Fibroblast of skin of right biceps (primary cell): ENCODE measurements at places on chromosomes 3 and 15.

DNA sequence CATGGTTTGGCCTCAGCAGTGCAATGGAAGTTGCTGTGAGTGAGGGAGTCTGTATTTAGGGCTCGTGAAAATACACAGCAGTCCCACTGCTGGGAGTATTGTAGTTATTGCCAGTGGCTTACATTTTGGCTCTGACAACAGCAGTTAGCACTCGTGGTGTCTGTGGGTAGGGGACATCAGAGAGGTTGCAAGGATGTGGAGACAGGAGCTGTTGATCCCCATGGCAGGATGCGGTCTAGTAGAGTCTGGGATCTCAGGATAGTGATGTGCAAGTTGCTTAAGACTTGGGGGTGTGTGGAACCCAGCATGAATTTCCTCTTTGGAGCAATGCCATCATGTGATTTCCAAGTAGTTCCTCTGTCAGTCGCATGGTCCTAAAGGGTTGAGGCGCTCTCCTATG is 59.9 kb downstream of the GALK2 start:
- no peak for DNase-seq

- no peak for DNase-seq
These were observed 35.9 kb downstream of the EIF4E3 start for GRCh38 chr3:71689291-71689690.

DNA sequence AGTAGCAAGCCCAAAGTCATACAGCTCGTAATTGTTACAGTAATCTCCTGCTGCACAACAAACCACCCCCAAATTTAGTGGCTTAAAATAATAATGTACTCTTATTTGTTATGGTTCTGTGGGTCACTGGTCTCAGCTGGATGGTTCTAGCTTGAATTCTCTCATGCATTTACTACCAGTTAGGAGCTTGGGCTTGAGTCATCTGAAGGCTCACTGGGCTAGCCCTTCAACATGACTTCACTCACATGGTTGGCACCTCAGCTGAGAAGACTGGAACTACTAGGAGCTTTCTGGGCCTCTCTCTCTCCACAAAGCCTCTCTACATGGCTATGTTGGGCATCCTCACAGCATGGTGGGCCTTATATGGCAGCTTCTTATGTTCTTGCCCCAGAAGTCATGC is 12.5 kb downstream of the PCOLCE2 start:
- DNase-seq, result no peak

DNA sequence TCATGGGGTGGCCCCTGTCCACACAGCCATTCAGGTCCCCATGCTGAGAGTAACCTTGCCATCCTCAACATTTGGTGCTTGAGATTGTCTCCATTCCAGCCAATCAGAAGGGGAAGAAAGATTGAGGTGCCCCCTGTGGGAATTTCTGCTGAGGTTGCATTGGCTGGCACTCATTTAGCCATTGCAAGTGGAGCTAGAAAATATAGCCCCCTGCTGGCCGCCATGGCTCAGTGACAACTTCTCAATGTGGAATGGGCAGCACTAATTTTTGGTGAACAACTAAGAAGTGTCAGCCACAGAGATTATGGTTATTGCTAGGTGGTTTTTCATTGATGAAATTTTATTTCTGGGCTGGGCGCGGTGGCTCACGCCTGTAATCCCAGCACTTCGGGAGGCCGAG is 22.0 kb downstream of the COL6A6 start:
- DNase-seq, result peak; percentile 50

GRCh38 chr3:121969631-121970030 is 52.4 kb downstream of the ILDR1 start:
- DNase-seq, result no peak

DNA sequence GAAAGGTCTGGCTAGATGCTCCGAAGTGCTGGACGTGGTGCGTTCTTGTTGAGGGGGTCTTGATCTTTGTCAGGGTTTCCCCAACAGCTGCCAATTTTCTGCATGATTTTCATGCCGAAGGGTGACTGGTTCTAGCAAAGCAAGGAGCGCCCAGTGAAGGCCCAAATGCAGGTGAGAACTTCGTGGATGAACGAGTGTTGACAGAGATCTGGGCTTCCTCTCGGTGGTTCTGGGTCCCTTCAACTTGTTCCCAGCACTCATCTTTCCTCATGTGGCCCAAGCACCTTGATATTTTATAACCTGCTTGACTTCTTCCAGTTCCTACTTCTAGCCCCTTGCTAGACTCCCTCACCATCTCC is 40.8 kb upstream of the TFRC start:
- no peak for DNase-seq

- DNase-seq, result no peak
These were observed 819 bp downstream of the NEK4 start for GRCh38 chr3:52769786-52770455.

GRCh38 chr15:50051811-50052419 is 67.1 kb downstream of the ATP8B4 start:
- DNase-seq, result peak; percentile 85

- peak; percentile 59 for DNase-seq
These were observed 394.1 kb upstream of the TBL1XR1 start for GRCh38 chr3:177591379-177591778.

GRCh38 chr15:25869701-25870100 is 6.6 kb upstream of the ATP10A start:
- no peak for DNase-seq

GRCh38 chr3:27025718-27026117 is 343.5 kb downstream of the NEK10 start:
- DNase-seq, result no peak

DNA sequence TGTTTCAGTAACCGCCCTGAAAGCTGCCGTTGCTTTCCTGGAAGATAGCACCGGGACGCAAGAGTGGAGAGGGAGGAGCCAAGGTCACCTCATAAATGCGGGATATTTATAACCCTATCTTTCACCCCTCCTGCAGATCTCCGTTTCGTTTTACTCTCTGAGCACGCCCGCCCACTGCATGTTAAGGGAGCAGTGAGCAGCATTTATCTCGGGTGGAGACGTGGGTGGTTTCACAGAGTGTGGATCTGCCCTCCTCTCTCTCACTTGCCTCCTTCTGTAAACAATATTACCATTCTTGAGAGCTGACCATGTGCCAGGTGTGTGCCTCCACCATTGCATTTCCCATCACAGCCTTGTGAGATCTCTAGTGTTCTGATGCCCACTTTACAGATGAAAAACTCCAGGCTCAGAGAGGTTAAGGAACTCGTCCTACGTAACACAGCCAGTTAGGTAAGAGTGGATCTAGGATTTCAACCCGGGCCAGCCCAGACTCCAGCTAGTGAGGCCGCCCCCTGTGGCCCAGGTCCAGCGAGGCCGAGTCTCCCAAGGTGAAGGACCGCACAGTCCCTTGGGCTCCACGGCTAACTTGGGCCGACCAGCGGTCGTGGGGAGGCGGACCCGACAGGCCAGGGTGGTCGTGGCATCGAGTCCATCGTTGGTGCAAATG is 16.9 kb upstream of the SEMA4B start:
- peak; percentile 24 for DNase-seq

- DNase-seq, result no peak
These were observed 100.8 kb downstream of the SEMA6D start for GRCh38 chr15:47817969-47818548.

GRCh38 chr15:68300115-68300940 is 22.8 kb downstream of the FEM1B start:
- no peak for DNase-seq

- DNase-seq, result no peak
These were observed 18.0 kb upstream of the SECISBP2L start for GRCh38 chr15:49064281-49064653.

DNA sequence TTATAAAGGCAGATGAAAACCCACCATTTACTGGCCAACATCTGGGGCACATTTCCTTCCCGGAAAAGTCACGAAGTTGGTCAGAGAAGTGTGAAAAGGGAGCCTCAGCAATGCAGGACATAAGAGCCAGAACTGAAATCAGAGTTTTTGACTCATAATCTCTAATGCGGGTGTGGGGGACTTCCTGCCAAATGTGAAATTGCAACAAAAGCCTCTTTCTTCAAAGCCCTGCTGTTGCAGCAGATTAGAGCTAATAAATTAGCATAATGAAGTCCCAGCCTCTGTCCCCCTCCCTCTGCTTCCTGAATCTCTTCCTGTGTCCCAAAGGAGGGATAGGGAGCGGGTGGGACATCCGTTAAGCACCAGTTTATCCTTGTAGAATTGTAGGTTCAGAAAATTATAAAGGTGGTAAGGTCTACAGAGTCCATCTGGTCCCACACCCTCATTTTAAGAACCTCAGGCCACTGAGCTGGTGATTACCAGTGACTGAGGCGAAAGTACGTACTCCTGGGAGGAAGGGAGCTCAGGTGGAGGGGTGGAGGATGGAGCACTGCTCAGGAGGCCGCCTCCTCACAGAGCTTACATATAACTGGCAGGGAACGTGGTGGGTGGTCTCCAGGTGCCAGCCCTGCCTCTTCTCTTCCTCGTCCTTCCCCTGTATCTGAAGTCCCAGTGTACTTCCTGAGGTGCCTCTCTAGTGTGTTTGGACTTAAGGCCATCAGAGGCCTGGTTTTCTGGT is 35.0 kb downstream of the ST6GAL1 start:
- DNase-seq, result no peak

DNA sequence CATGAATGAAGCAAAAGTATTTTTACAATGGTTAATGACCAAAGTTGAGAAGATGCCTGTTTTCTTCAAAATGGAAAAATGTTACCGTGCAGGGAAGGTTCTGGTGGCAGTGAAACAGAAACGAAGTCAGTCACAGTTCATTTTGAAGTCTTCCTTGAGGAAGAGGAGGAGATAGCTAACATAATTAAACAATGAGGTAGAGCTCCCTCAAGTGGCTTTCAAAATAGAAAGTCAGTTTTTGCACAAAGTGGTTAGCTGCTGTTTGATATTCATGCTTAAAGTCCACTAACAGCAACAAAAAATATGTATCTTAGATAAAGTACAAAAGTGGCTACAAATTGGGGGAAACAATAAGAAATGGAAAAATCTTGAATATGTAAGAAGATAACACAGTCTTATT is 87.3 kb downstream of the TFG start:
- DNase-seq, result peak; percentile 48

DNA sequence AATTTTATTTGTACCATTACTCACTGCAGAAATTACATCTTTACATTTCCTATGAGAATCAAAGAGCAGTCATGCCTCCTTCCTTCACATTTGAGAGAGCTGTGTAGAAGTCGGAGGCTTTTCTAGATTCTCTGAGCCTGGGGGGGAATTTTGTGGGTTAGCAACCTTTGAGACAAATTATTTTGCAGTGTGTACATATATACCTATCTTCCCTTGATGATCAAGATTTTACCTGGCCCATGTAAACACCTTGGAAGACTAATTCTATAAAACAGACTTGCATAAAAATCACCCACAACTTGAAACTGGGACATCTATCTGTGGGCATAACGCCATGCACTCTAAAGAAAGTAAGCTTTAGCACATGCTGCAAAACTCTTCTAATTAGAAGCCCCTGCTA is 491.5 kb upstream of the MDFIC2 start:
- DNase-seq, result no peak

DNA sequence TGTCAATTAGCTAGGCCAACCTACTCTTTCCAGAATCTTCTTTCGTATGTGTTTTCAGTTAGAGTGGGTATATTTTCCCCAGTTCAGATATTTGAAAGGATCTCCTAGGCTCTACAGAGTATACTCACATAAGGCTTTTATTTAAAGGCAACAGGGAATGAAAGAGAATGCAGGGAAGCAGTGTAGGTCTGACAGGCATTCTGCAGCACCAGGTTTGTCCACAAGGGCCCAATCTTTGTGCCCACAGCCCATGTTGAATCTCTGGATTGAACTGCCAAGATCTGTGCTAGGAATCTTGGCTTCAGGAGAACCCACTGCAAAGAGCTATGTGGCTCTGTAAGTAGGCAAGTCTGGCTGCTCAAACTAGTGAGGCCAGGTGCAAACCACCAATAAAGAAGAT is 24.2 kb upstream of the GALNT15 start:
- DNase-seq, result no peak
